NCI-H2029 treated with DMSO at 0.1 percent for 48 hours (cell line): ENCODE measurements at places on chromosomes 1 and 21.

DNA sequence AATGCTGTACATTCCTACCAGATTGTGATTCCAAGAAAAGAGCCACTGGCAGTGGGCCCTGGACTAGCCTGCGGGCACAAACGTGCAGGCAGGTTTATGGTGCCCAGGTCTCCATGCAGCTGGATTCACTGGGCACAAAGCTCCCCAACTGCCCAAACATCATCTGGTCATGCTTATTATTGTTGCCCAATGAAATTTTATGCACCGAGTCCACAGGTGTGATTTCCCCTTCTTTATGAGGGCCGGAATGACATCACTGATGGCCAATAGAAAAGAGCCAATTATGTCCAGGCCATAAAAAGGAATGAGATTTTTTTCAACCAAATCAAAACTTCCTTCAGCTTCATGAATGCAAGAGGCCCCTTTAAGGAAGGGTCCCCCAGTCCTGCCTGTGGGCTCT lies 66.2 kb downstream of the ERI3 start:
- DNase-seq: no peak

GRCh38 chr21:31374395-31374794 lies 30.3 kb upstream of the TIAM1 start:
- DNase-seq: no peak

- no peak for DNase-seq
These were observed 655.5 kb downstream of the KIF26B start for GRCh38 chr1:245810181-245810769.

DNA sequence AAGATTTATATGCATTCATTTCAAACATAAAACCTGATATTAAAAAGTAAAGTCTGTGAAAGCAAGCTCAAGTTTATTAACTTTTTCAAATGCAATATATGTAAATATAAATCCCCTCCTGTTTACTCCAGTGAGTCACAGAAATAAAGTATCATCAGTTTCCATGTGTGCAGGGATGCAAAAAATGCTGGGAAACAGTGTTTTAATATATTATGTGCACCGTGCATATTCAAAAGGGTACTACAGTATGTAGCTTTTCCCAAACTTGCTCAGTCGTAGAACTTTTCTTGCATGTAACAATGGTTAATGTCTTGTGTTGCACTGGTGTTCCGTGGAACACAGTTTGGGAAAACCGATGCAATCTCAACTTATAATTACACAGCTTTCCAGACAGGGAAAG lies 60.7 kb downstream of the CCDC185 start:
- DNase-seq: no peak

GRCh38 chr1:110465814-110466380 lies 14.9 kb downstream of the PROK1 start:
- no peak for DNase-seq

GRCh38 chr1:113048064-113048463 lies 24.9 kb upstream of the LRIG2 start:
- no peak for DNase-seq

- DNase-seq: no peak
These were observed 5.3 kb downstream of the UHMK1 start for GRCh38 chr1:162502928-162503327.

DNA sequence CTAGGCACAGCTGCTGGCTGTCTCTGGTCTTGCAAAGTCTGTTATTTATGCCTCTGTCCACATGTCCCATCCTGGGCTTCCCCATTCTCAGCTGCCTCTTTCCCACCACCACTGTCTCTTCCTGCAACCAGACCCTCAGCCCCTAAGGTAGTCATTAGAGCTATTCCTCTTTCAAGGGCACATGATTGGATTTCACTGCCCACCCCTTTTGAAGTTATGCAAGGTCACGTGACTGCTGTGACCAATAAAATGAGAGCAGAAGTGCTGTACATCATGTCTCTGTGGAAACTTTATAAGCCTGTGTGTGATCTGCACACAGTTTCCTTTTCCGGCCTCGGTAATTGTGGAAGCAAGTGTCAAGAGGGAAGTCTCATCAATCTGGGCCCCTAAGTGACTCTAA lies 136.6 kb upstream of the HMGB4 start:
- DNase-seq: no peak

DNA sequence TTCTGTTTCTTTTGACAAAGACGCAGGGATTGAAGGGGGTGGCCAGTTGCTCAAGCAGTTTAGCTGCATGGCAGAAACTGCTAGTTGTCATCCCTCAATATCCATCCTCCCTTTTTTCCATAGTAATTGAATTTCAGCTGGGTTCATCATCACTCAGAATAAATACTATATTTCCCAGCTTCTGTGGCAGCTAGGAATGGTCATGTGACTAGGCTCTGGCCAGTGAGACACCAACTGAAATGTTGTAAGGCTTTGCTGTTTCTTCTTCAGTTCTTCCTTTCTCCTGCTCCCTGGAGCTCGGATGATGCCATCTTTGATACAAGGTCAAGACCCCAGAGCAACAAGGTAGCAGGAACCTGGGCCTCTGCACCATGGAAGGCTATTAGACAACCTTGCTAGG lies 61.0 kb downstream of the TMCO4 start:
- no peak for DNase-seq
